NCI-H2081 (cell line): ENCODE measurements at places on chromosomes 7 and 10.

GRCh38 chr7:139568346-139568675, 44.8 kb downstream of the CLEC2L start:
- DNase-seq = no peak

DNA sequence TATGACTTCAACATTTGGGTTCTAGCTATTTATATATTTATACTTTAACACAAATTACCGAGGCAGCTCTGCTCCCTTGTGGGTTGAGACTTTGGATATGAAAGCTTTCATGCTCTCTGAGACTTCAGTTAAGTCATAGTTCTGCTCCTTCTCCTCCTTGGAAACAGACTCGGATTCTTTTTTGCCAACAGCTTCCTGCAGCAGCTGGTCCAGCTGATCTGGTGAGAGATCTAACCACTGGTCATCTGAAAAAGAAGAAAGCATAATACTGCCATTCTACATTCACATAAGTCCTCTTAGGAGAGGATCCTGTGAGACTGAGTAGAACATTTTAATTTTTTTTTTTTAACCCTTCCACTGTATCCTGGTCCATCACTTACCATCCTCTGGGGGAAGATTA, 28.6 kb downstream of the ECD start:
- DNase-seq = no peak

DNA sequence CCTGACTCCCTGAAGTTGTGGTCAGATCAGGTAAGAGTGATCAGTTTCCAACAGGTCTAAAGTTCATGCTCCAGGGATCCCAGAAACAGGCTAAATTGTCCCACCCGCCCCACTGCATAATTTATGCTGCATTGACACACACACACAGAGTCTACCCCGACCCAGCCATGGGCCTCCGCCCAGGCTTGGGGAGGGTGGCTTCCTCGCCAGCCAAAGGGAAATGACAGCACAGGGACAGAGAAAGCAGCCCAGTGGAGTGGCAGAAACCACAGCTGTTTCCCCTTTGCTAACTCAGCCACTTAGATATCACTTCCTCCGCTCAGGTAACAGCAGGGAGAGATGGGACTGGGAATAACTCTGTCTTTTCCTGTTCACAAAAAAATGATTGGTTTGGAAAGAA, 9.4 kb downstream of the SH3PXD2A start:
- no peak for DNase-seq

- DNase-seq = no peak
Measured at GRCh38 chr10:109913306-109913892, 9.9 kb downstream of the XPNPEP1 start.

GRCh38 chr10:117134056-117134305, 4.1 kb downstream of the VAX1 start:
- DNase-seq = no peak

- DNase-seq = no peak
Measured at GRCh38 chr10:72014197-72014596, 50.0 kb downstream of the CHST3 start.

GRCh38 chr10:48470115-48470892, 134.6 kb downstream of the ARHGAP22 start:
- no peak for DNase-seq

GRCh38 chr7:100221231-100221718, 1.5 kb downstream of the PVRIG start:
- DNase-seq = no peak

GRCh38 chr10:117353684-117354083, 21.6 kb downstream of the PDZD8 start:
- no peak for DNase-seq
